Stimulated activated CD4-positive, alpha-beta T cell treated with anti-CD3 and anti-CD28 coated beads, Interleukin-1b, Interleukin-23, amount 100 ng/mL, for 1 hour (primary cell): ENCODE measurements at places on chromosomes 2 and 18.

- no peak for DNase-seq
Observed at GRCh38 chr2:129775952-129776653, 203.4 kb upstream of the RAB6C start.

DNA sequence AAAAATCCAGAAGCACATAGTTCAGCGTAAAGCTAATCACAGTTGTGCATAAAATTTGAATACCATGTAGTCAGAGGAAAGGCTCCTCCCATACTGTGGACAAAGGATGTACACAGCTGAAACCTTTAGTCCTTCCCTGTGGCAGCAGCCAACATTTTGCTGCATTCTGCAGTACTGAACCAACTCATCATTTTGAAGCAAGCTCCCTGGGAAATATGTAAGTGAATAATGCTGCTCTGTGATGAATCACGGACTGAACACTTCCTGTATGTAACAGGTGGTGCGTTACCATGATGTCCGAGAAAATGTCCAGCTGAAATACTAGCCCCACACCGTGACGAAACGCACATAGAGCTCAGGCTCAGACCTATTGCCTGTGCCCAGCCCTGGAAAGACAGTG is 421.1 kb upstream of the RAB12 start:
- no peak for DNase-seq

DNA sequence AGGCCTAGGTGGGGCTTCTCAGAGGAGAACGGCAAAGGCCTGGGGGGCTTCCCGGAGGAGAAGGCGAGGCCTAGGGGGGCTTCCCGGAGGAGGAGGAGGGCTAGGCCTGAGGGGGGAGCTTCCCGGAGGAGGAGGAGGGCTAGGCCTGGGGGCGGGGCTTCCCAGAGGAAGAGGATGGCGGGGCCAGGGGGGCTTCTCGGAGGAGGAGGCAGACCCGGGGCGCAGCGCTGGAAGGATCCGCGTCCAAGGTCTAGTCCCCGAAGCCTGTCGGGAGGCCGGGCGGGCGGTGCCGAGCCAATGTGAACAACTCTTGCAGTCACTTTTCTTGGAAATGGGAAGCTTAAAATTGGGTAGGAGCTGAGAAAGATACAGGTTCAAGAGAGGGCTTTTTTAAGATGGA is 30.0 kb upstream of the TUBA3D start:
- no peak for DNase-seq

GRCh38 chr2:64424416-64424987 is 29.5 kb upstream of the LGALSL start:
- DNase-seq = no peak

GRCh38 chr18:2087877-2088673 is 483.2 kb downstream of the METTL4 start:
- no peak for DNase-seq

- DNase-seq = no peak
Observed at GRCh38 chr2:18749912-18750526, 160.7 kb upstream of the NT5C1B start.

DNA sequence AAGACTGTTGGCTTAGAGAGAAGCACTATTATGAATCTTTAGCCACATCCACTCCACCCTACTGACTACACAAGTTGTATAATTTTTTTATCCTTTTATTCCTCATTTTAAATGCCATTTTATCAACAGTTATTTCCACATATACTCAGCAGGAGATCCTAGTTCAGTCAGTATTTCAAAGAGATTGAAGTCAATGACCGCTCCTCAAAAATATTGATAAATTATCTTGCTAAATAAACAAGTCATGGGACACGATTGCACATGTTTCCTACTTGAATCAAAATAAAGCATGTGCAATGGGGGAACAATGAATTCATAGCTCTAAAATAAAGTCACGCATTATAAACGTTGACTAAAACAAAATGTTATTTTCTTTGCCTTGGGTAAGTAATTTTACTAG is 496.5 kb downstream of the LRRTM4 start:
- DNase-seq = no peak

- DNase-seq = no peak
Observed at GRCh38 chr18:55101458-55101824, 142.2 kb upstream of the CCDC68 start.

GRCh38 chr2:23550553-23550952 is 165.6 kb downstream of the KLHL29 start:
- no peak for DNase-seq

GRCh38 chr2:119184512-119184911 is 26.0 kb upstream of the C1QL2 start:
- no peak for DNase-seq
